Left lobe of liver (tissue), 2 donors: ENCODE measurements at places on chromosomes 12 and 14.
A peak's percentile ranks its signal among the peaks of the same experiment; 100 is the strongest.

GRCh38 chr14:33780035-33780434 lies 170.8 kb downstream of the EGLN3 start:
- no peak for DNase-seq

GRCh38 chr12:23350808-23351207 lies 598.7 kb downstream of the SOX5 start:
- no peak for DNase-seq

- DNase-seq = no peak
These were observed 3.6 kb downstream of the COQ6 start for GRCh38 chr14:73953731-73954130.

GRCh38 chr12:125704803-125705202 lies 639.6 kb downstream of the AACS start:
- DNase-seq = no peak

- no peak for DNase-seq
These were observed 150.6 kb upstream of the TBX3 start for GRCh38 chr12:114834621-114835020.

DNA sequence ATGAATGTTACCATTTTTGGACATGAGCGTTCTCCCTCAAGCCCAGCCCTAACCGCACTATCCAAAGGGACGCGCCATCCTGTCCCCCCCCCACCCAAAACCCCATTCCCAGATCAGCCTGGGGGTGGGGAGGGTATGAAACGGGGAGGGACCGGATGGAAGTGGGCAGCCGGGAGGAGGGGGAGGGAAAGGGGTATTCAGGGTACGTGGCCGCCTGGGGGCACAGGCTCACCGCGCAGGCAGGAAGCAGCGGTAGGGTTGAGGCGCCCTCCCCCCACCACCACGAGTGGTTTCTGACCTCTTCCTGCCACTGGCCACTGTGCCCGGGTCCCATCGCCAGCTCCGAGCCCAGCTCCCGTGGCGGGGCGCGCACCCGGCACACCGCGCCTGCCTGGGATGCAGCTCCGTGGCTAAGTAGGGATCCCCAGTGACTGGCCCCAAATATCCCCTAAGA lies 1.4 kb downstream of the ACTN1 start:
- peak; percentile 72 for DNase-seq

DNA sequence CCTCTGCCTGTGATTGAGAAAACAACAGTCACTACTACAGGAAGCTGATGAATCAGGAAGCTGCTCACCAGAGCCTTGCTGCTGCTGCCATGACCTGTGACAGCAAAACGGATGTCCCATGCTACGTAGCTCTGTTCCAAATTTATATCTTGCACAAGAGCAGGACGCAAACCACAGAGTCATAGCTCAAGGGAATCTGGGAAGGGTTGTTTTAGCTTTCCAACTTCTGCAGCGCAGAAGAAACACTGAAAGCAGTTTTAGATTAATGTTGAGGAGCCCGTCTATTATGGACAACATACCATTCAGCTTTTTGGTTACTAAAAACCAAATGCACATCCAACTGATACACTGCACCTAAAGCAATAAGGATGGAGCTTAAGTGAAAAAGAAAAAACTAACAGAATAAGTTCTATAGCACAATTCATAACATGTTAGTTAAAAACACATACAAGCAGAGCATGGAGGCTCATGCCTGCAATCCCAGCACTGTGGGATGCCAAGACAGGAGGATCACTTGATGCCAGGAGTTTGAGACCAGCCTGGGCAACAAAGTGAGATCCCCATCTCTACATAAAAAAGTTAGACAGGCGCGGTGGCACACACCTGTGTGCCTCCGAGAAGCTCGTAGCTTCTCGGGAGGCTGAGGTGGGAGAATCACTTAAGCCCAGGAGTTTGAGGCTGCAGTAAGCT lies 1.7 kb upstream of the ANKRD33 start:
- peak; percentile 62 for DNase-seq

GRCh38 chr12:56998981-56999380 lies 7.4 kb downstream of the ZBTB39 start:
- no peak for DNase-seq
